Activated CD8-positive, alpha-beta T cell treated with anti-CD3 and anti-CD28 coated beads, Interleukin-2, amount 10 ng/mL, durations not matched to agents 7 days and 5 days (primary cell): ENCODE measurements at places on chromosomes 16 and 17. TPM values are rescaled to one million over a fixed set of nuclear protein-coding genes. Genes with fewer than 3 reads are reported as not detected.

SLC16A11 gene
- total RNA-seq: 0.39 TPM

SEPTIN12 gene
- total RNA-seq: not detected

CCL2 gene
- total RNA-seq: not detected

C16orf89 gene
- not detected for total RNA-seq

FAHD1 gene
- 14.6 TPM for total RNA-seq

ANKRD40CL gene
- not detected for total RNA-seq

WNT9B gene
- total RNA-seq: not detected

GALK1 gene
- 52.2 TPM for total RNA-seq

MEIOC gene
- 0.26 TPM for total RNA-seq

MPG gene
- 49.3 TPM for total RNA-seq

GP1BA gene
- total RNA-seq: not detected

AKAP1 gene
- 33.6 TPM for total RNA-seq

TPSD1 gene
- total RNA-seq: not detected

ITGB4 gene
- total RNA-seq: 2.0 TPM

GPR179 gene
- 0.08 TPM for total RNA-seq

TMEM238L gene
- total RNA-seq: not detected

HOXB1 gene
- not detected for total RNA-seq

CCL7 gene
- not detected for total RNA-seq

MYADML2 gene
- not detected for total RNA-seq

ABCA9 gene
- not detected for total RNA-seq

FBXW10 gene
- not detected for total RNA-seq

C1QL1 gene
- 0.34 TPM for total RNA-seq

CSH2 gene
- total RNA-seq: not detected

KCTD13 gene
- total RNA-seq: 35.5 TPM

ADGRG3 gene
- not detected for total RNA-seq

SHISA9 gene
- not detected for total RNA-seq
